ENCODE measurements at places on chromosomes 1 and 21.

DNA sequence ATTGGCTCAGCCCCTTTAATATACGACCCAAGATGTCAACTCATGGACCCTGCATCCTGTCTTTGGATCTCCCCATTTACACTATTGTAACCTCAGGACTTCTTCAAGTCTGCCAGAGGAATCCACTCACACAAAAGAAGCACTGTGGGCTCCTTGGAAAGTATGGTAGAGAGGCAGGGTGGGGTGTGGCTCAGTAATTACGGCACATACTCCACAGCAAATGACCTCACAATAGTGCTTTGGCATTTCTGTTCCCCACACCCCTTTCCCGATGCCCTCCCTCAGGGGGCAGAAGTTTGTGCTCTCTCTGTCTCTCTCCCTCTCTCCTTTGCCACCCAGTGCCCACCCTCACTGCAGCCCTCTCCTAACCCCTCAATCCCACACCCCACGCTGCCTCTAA is 27.8 kb upstream of the IFNAR2 start:
- DNase-seq = no peak

GRCh38 chr1:3472906-3473305 is 18.4 kb downstream of the ARHGEF16 start:
- DNase-seq = no peak

- no peak for DNase-seq
These were observed 1287.4 kb upstream of the B3GALT2 start for GRCh38 chr1:194473766-194474165.

GRCh38 chr21:39511102-39511501 is 59.3 kb downstream of the SH3BGR start:
- no peak for DNase-seq

DNA sequence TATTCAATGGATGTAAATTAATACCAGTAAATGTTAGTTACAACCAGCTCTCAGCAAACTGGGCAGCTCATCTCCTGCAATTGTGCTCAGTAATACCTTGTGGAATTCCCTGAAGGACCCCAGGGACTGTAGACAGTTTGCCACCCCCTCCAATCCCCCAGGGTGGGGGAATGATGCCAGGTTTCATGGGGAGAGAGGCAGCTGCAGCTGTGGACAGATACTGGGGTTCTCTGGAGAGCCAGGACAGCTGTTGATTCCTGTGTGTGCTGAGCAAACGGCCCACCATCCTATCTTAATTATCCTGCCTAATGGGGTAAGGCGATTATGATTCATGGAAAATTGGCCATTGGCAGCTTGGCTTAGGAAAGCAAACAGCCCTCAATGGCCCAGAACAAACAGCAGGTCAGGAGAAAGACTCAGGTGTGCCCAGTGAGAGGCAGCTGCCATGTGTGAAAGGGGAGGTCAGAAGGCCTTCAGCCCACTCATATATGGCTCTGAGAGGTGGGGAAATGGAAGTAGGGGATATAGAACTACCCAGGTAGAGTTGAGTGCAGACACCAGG is 148.9 kb upstream of the CTTNBP2NL start:
- DNase-seq = peak; percentile 37

Measured in NCI-H2081 treated with DMSO at 0.1 percent for 48 hours (cell line).